ENCODE measurements at places on chromosomes 5 and 9.

- no peak for DNase-seq
These were observed 9.4 kb downstream of the OR2K2 start for GRCh38 chr9:111320631-111321030.

DNA sequence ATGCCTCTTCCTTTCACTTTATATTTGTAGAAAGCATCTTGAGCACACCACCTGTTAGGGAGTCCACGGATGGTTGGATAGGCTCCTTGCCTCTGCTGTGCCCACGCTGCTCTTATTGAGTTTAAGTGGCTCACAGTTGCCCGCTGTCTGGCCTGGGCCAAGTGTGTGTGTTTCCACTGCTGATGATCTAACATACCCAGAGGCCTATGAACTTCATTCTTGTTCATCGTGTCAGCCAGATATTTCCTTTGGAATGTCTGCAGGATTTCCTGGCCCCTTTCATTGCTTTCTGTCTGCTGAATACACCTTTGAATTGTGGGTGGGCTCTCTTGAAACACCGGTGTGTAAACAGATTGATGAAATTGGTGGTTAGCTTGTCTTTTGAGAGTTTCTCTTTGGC is 46.6 kb downstream of the MVB12B start:
- DNase-seq: no peak

GRCh38 chr5:82386576-82386975 is 108.4 kb upstream of the RPS23 start:
- DNase-seq: no peak

DNA sequence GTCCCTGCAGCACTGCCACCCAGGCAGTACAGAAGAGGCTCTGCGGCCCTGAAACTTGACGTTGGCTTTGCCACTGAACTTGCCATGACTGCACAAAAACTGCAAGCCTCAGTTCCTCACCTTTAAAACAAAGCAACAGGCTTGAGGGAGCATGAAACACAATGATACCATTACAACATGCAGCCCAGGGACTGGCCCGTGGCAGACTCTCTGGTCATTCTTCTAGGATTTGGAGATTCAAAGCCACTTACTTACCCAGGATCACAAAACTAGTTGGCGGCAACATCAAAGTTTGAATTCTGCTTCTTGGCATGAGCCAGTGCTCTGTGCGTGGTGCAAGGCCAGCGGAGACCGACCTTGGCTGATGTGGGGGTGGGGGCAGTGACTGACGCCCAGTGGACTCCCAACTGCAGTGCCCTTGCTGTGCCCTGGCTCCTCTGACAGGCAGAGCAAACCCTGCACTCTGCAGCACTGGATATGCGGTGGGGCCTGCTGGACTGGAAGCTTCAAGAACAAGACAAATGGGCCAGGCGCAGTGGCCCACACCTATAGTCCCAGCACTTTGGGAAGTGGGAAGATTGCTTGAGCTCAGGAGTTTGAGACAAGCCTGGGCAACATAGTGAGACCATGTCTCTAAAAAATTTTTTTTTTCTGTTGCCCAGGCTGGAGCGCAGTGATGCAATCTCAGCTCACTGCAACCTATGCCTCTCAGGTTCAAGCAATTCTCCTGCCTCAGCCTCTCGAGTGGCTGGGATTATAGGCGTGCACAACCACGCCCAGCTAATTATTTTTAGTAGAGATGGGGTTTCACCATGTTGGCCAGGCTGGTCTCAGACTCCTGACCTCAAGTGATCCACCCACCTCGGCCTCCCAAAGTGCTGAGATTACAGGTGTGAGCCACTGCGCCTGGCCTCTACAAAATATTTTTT is 18.9 kb downstream of the SQSTM1 start:
- no peak for DNase-seq

DNA sequence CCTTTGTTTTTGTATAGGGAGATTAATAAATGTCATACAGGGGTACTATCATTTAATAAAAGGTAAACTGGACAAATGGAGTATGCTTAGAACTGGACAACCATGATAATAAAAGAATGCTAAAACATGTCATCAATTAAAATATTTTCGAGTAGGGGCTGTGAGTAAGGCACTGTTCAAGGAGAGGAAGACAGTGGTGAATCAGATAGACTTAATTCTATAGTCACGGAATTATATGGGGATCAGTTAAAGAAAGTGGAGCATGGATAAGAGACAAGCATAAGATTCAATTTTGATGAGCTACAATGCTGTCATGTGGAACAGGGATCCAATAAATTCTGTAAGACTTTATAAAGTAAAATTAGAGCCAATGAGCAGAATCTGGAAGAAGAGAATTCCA is 104.5 kb downstream of the HMHB1 start:
- no peak for DNase-seq

DNA sequence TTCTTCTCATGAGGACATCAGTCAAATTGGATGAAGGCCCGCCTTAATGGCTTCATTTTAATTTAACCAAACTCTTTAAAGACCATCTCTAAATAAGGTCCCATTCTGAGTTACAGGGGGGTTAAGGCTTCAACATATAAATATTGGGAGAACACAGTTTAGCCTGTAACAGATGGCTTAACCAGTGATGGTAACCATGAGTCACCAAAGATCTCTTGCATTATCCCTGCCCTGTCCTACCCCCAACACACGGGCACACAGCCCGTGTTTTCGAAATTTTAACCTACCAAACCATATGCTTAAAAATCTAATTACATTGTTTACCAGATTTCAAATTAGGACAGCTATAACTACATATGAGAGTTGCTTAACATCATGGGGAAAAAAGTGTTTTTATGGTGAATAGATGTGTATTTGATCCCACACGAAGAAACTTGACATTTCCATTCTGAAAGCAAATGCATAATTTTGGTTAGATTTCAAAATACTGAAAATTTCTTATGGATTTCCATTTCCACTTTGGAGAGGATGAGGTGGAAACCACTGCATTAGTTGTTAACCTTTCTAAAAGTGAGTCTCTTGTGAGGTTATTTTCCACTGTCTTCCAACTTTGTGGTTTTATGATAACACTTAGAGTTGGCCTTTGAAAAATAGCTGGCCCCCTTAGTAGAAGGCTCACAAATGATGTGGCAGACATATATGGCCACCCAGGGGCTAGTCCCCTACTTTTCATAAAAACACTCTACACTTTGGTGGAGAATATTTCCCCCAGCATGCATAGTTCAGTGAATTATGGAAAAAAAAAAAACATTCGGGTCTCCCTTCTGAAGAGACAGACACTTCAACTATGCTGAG is 849.3 kb downstream of the TLE1 start:
- DNase-seq: no peak

DNA sequence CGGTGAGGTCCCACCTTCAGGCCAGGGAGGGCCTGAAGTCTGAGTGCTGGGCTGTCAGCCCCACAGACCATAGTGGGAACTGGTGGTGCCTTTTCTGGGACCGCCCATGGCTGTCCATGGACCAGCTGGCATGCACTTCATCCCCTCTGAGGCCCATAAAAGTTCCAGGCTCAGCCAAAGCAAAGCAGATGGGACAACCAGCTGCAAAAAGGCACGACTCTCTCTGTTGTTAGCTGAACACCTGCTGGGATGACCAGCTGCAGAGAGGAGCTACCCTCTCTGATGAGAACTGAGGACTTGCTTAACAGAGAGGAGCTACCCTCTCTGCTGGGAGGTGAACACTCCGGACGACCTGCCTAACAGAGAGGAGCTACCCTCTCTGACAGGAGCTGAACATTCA is 844.3 kb upstream of the DMAC1 start:
- no peak for DNase-seq

DNA sequence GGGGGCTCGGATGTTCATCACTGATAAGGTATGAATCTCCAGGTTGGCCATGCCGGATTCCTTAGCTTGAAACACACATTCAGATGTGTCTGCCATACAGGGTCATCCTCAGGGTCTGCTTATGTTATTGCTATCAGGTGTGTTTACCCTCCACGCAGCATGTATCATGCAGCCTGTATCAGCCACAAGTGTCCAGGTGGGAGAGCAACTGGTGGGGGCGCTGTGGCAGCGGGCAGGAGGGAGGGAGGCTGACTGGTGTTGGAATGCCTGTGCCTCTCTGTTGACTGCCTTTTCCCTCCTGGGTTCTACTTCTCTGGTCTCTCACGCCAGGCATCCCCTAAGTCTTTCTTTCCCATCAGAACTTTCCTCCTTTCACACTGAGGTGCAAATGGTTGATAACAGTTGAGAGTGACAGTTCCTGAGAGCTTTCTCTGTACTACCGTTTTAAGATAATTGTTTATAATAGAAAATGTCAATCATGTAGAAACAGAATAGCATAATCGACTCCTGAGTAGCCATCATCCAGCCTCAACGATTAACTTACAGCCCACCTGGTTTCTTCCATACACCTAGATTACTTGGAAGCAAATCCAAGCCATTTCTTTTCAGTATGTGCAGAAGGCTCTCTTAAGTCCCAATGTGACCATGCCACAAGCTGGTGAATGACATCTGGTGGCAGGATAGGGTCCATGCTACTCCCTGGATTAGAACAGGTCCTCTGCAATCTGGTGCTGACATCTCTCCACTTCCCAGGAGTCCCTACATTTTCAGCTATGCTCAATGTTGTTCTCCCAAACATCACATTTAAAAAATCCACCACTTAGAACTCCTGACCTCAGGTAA is 86.6 kb downstream of the ACER2 start:
- no peak for DNase-seq

DNA sequence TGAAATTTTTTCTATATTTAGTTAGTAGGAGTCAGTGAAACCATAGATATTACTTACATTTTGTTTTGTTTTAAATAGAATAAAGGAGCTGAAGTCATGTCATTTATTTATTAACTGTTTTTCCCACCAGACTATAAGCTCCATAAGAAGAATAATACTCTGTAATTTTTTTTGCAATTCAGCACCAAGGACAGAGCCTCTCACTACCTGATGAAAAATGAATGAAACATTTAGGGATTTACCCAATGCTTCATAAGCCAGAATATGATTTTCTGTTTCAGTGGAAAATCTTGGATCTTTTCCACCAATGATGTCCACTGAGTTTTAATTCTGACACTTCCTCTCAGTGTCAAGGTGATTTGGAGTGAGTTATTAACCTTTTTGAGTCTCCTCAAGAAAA is 624.9 kb upstream of the GRAMD2B start:
- no peak for DNase-seq

DNA sequence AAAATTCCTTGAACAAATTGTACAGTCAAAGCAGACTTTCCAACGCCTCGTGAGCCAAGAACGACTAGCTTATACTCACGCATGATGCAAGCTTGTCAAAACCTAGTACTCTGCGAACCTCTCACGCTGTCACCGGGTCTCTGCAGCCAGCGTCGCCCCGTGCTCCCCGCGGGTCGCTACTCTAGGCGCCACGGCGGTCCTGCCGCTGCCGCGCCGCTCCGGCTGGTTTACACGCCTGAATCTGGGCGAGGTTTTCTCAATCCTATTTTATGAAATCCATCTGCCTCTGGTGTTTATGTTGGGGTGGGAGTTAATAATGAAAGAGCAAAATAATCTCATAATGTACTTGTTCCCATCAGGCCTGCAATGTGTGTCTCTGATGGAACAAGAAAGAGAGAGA is 90.9 kb downstream of the SV2C start:
- no peak for DNase-seq

- no peak for DNase-seq
These were observed 38.9 kb downstream of the LYRM7 start for GRCh38 chr5:131209506-131210150.

DNA sequence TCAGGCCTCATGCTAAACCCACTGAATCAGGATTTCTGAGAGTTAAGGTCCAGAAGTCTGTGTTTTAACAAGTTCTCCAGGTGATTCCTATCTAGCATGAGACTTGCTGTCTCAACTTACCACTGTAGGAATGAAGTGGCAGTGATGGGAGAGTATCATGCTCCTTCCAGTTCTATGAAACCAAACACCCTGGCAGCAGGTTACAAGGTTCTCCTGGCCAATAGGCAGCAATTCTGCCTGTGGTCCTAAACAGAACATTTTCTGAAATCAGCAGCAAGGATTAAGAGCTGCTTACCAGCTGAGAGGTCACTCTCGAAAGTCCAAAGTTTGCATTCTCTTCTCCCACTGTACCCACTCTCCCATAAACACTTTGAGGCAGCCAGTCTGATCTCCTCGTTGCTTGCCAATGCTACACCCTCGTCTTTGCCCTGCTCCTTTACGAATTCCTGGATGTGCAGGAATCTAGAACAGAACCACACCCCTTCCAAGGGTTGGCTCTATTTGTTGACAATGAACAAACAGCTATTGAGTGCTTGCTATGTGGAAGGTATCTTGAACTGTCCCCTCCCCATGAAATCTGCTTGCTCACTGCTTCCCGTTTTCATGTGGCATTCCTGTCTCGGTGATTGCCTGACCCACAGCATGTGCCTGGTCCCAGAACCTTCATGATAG is 100.5 kb downstream of the TMEM174 start:
- DNase-seq: no peak

GRCh38 chr5:125059255-125060002 is 313.0 kb upstream of the ZNF608 start:
- no peak for DNase-seq

DNA sequence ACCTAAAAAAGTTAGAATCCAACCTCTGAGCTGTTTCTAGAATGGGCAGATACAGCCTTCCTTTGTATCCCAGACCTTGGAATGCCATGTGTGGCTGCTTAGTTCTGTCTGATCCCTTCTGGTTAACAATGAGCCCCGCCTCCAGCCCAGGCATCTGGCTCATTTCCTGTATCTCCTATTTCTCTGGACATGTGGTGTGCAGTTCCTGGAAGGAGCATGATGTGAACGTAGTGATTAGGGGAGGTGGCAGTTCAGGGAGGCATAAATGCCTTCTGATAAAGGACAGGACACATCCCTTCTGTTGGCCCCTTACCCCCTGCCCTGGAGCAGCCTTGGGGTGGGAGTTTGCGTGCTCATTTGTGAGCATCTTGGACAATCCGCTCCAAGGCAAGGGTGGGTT is 243.0 kb downstream of the ZSWIM6 start:
- DNase-seq: no peak

- no peak for DNase-seq
These were observed 743.3 kb upstream of the PTPRD start for GRCh38 chr9:11356067-11356466.

GRCh38 chr5:140327589-140327988 is 18.8 kb downstream of the HBEGF start:
- DNase-seq: no peak

DNA sequence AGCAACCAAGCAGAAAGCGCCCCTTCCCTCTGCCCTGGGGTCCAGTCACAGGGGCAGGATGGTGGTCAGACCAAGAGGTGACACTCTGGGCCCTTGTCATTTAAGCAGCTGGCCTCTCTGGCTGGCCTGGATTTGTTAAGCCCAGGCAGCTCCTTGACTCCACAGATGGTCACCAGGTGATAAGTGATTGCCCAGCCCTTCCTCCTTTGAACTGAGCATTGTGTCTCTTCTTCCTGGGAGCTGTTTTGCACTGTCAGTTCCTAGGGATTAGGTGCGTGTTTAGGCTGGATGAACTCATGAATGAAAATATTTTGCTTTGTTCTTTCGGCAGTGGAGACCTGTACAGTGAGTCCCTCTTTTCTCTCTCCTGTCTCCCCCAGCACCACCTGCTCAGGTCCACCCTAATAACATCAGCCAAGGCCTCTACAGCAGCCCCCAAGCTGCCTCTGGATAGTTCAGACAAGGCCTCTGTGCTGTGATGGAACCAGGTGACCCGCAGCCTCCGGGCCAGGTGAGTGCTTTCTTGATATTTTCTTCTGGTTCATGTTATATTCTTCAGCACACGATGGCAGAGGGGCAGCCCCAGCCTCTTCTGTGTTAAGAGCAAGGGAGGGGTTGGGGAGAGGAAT is 139.7 kb upstream of the PITX1 start:
- no peak for DNase-seq
